Renal cortex interstitium (tissue), 15 donors: ENCODE measurements at places on chromosomes 2 and 18. TPM values are rescaled to one million over a fixed set of nuclear protein-coding genes. Genes with fewer than 3 reads are reported as not detected.

CAVIN2 gene
- polyA plus RNA-seq = 44.5 TPM

IL1R1 gene
- polyA plus RNA-seq = 26.6 TPM

NAT8 gene
- 28.2 TPM for polyA plus RNA-seq

GLI2 gene
- 12.8 TPM for polyA plus RNA-seq

PROKR1 gene
- 0.17 TPM for polyA plus RNA-seq

C2orf80 gene
- 0.32 TPM for polyA plus RNA-seq

RRM2 gene
- 64.7 TPM for polyA plus RNA-seq

PCARE gene
- 0.62 TPM for polyA plus RNA-seq

INHBB gene
- 0.09 TPM for polyA plus RNA-seq

TCF7L1 gene
- 49.9 TPM for polyA plus RNA-seq

ALLC gene
- polyA plus RNA-seq = not detected

KHK gene
- polyA plus RNA-seq = 58.5 TPM

UGT1A5 gene
- not detected for polyA plus RNA-seq

ABHD1 gene
- polyA plus RNA-seq = 1.6 TPM

SLC9A4 gene
- 5.4 TPM for polyA plus RNA-seq

CFAP53 gene
- 4.3 TPM for polyA plus RNA-seq

FRZB gene
- 10.0 TPM for polyA plus RNA-seq

CRACDL gene
- 2.6 TPM for polyA plus RNA-seq

SIX3 gene
- not detected for polyA plus RNA-seq

POU3F3 gene
- 81.4 TPM for polyA plus RNA-seq

AQP12B gene
- polyA plus RNA-seq = 0.51 TPM

SGPP2 gene
- 27.4 TPM for polyA plus RNA-seq

SERPINB4 gene
- polyA plus RNA-seq = not detected

RNMT gene
- 62.4 TPM for polyA plus RNA-seq

CEP76 gene
- 10.7 TPM for polyA plus RNA-seq

PARD3B gene
- 33.6 TPM for polyA plus RNA-seq

MYO7B gene
- 20.6 TPM for polyA plus RNA-seq

DSG4 gene
- polyA plus RNA-seq = not detected

EVX2 gene
- not detected for polyA plus RNA-seq

INHA gene
- 5.1 TPM for polyA plus RNA-seq

ABCG8 gene
- polyA plus RNA-seq = 1.2 TPM

HOXD10 gene
- polyA plus RNA-seq = 178 TPM

PPP1R1C gene
- polyA plus RNA-seq = 2.7 TPM

ALK gene
- polyA plus RNA-seq = 0.60 TPM

FBLN7 gene
- polyA plus RNA-seq = 9.3 TPM

CRYBA2 gene
- not detected for polyA plus RNA-seq

CDH2 gene
- polyA plus RNA-seq = 85.2 TPM

ABCB11 gene
- polyA plus RNA-seq = 0.15 TPM

SCYGR8 gene
- not detected for polyA plus RNA-seq

RFTN2 gene
- 17.2 TPM for polyA plus RNA-seq

ZAP70 gene
- 2.4 TPM for polyA plus RNA-seq

COPS8 gene
- 81.0 TPM for polyA plus RNA-seq

SCG2 gene
- polyA plus RNA-seq = 0.37 TPM

MC5R gene
- 0.51 TPM for polyA plus RNA-seq

ASPRV1 gene
- 5.6 TPM for polyA plus RNA-seq

COPS7B gene
- polyA plus RNA-seq = 58.5 TPM

TEX51 gene
- not detected for polyA plus RNA-seq

FOXD4L1 gene
- 0.11 TPM for polyA plus RNA-seq

OTOS gene
- polyA plus RNA-seq = 0.36 TPM

POTEJ gene
- polyA plus RNA-seq = not detected

STPG4 gene
- polyA plus RNA-seq = 0.17 TPM

RBM43 gene
- 11.8 TPM for polyA plus RNA-seq

COBLL1 gene
- polyA plus RNA-seq = 115 TPM

TRIM43 gene
- polyA plus RNA-seq = 0.49 TPM

SCN3A gene
- 0.34 TPM for polyA plus RNA-seq

KATNAL2 gene
- polyA plus RNA-seq = 9.4 TPM
